ENCODE measurements at places on chromosomes 13 and 19. TPM values are rescaled to one million over a fixed set of nuclear protein-coding genes. Genes with fewer than 3 reads are reported as not detected.

SIGLEC12 gene
- not detected for total RNA-seq

GRCh38 chr13:53073711-53074110 lies 45.1 kb downstream of the OLFM4 start:
- DNase-seq: no peak

DNA sequence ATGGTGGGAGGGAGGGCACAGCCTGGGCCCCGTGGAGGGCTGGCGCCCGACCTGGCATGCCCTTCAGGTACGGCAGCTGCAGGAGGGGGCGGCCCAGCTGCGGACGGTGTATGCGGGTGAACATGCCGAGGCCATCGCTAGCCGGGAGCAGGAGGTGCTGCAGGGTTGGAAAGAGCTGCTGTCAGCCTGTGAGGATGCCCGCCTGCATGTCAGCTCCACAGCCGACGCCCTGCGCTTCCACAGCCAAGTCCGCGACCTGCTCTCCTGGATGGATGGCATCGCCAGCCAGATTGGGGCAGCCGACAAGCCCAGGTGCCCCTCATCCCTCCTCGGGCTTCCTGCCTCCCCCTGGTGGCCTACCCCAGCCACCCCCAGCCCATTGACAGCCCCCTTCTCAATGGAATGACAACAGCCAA lies 16.6 kb upstream of the SHKBP1 start:
- no peak for DNase-seq

ATF5 gene
- total RNA-seq: 8.0 TPM

- DNase-seq: no peak
Observed at GRCh38 chr13:41900918-41901317, 60.0 kb downstream of the VWA8 start.

Data from left ventricle myocardium superior (tissue), 1 donor.